Activated CD8-positive, alpha-beta memory T cell treated with anti-CD3 and anti-CD28 coated beads for 4 hours (primary cell): ENCODE measurements at places on chromosomes 2 and 18.

GRCh38 chr2:222984908-222985307 is 67.1 kb upstream of the KCNE4 start:
- DNase-seq = no peak

DNA sequence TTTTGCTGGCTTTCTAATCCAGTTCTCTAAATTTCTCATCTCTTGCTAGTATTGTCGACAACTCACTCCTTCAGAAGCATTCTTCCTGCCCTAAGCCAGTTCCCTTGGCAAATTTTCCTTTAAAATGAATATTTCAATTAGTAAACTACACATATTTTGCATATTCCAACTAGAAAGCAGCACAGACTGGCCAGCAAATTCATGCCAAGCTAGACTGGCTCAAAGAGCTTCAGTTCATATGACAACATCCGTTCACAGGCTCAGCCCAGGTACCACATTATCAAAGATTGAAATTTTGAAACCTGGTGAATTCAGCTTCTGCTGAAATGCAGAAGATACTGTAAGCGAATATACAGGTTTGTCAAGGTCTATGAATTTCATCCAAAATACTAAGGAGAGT is 64.5 kb downstream of the AFF3 start:
- DNase-seq = no peak

DNA sequence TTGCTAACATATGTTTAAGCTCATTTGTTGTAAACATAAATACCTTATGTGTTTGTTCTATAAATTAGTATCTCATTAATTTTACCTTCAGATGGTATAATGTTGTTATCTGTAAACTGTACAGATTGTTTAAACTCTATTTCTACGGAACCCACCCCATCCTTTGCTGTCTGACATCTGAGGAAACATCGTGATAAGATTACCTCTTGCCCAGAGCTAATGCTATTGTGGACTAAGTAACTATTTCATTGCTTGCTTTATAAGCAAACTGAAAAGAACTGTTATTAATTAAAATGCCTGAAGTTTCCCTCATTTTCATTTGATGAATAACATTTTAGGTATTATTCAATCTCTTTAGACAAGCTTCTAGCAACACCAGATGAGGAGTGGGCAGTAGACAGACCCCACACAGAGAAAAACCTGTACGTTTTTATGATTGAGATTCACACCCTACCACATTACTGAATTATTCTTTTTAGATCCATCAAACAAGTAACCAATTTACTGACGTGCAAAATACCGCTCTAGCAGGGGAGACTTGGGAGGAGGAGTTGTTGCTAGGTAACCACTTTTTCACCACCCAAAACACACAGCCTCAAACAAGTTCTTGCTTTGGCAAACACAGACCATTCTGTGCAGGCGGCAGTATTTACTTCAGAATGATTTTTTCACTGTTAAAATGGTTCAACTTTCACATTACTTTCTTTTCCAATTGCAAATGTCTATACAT is 1.9 kb upstream of the SYT4 start:
- no peak for DNase-seq

DNA sequence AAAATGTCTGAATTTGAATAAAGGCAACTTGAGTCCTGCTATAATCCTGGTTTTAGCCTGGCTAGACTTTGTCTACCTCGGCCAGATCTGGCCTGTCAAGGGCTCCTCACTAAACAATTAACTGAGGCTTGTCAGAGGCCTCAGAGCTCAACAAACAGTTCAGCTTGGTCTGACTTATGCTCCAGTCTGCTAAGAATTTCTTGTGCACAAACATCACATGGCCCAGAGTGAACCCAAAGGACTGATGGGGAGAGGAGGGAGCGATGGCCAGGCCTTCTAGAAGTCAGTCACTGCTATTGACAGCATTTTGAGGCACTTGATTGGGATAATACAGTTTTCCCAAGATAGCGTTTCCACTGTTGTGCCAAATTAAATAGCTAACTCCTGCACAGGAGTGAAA is 555.1 kb upstream of the ID2 start:
- DNase-seq = no peak

- DNase-seq = no peak
These were observed 20.9 kb downstream of the ANXA4 start for GRCh38 chr2:69762513-69763494.
